NCI-H2081 treated with DMSO at 0.1 percent for 48 hours (cell line): ENCODE measurements at places on chromosomes 5 and 9.

DNA sequence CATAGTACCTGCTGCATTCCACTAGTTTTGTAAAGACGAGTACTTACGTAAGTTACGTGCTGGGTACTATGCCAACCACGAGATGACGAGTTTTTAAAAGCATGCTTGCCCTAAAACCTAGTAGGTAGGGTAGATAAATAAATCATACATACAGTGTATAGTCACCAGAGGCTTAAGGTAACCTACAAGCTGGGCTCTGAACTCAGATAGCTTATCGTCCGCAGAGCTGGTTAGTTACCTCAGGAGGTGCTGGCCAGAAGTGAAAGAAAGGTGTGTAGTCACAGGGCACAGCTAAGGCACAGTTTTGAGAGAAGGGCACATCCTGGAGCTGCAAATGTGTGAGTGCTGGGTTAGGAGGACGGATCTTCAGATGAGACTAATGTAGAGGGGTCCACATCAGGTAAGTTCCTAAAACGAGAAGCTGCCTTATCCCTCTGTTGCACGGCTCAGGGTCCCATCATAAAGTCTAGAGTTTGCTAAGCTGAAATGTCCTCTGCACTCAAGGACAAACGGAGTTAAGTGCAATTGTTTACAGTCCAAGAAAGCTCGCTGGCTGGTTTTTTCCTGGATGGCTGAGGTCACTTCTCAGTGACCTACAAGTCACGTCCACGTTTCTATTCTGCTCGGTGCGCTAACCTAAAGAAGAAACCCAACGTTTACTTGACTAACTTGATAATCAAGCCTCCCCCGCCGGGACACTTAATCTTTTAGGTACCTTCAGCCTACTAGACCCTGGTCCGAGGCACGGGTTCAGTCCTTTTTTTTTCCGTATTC is 1.1 kb upstream of the SNX24 start:
- no peak for DNase-seq

- no peak for DNase-seq
Observed at GRCh38 chr5:151800532-151800931, 28.8 kb downstream of the G3BP1 start.

DNA sequence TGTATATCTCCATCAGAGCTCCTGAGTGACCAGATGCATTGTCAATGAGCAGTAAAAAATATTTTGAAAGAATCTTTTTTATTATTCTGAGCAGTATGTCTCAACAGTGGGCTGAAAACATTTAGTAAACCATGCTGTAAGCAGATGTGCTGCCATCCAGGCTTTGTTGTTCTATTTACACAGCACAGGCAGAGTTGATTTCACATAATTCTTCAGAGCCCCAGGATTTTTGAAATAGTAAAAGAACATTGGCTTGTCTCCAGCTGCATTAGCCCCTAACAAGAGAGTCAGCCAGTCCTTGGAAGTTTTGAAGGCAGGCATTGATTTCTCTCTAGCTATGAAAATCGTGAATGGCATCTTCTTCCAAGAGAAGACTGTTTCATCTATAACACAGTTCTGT is 25.2 kb upstream of the ENTREP1 start:
- no peak for DNase-seq

DNA sequence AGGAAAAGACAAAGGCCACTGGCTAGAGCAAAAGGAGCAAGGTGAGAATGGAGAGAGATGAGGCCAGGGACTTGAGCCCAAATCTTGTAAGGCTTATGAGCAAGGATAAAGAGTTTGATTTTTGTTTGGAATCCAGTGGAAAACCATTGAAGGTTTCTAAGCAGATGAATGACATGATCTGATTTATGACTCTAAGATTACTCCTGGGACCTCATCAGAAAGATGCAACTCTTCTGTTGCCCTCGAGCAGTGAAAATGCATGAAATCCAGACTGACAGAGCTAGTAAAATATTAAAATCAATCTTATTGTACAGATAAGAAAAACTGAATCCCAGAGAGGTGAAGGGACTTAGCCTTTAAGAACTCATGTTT is 677 bp downstream of the MFAP3 start:
- no peak for DNase-seq

DNA sequence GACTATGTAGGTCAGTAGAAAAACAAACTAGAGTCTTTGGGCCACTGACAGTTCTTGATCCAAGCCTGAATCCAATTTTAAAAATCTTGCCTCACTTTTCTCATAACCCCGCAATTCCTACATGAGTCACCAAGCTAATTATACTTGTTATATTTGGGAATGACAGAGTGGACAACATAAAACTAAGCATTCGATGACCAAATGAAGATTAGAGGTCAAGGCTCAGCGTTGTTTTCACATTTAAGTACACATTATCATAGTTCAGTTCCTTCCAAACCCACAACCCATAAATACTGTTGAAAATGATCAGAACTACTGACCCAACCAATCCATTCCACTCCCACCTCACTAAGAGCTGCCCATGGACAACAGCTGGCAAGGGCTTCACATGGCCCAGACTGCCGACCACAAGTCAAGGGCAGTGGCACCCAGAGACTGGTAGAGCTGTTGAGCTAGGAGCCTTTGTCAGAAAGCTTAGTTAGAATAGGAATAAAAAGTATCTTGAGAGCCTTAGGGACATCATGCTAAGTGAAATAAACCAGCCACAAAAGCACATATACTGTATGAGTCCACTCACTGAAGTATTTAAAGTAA is 64.2 kb downstream of the MYO10 start:
- DNase-seq: no peak

GRCh38 chr5:85651731-85652130 is 966.0 kb upstream of the COX7C start:
- DNase-seq: no peak

GRCh38 chr5:38607930-38608564 is 51.6 kb upstream of the LIFR start:
- DNase-seq: no peak

DNA sequence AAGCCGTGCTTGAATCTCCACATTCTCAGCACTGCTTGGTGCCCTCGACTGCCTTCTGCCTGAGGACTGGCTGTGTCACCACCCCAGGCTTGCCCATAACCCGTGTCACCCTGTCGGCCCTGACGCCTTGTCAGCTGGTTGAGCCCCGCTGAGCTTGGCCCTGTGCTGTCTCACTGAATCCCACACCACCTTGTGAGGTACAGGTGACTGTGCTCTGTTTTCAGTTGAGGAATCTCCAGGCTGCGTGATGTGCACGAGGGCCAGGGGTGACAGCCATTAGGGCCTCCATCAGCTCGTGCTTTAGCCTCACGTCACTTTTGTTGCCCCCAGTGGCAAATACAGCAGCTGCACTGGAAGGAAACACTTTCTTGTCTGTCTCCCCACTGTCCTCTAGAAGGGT is 90.7 kb downstream of the CACNA1B start:
- DNase-seq: no peak

- no peak for DNase-seq
Observed at GRCh38 chr5:158953929-158954534, 145.7 kb downstream of the EBF1 start.

- DNase-seq: no peak
Observed at GRCh38 chr5:93635991-93636390, 53.0 kb downstream of the NR2F1 start.

DNA sequence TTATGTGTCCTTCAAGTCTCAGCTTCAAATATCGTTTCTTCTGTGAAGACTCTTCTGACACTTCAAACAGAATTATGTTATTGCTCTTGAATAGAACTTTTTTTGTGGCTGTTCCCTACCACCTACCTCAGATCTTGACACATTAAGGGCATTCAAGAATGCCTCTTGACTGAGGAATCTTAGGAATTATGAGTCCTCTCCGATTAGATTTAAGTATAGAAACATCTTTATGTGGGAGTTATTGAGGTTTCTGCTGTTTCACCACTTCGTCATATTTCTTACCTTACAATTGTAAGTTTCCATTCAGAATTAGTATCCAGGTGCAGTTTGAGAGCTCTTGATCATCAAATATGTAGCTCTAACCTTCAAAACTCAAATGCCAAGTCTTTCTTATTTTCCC is 324.2 kb upstream of the NUDT12 start:
- DNase-seq: no peak

GRCh38 chr5:140023611-140024191 is 19.4 kb downstream of the NRG2 start:
- DNase-seq: no peak

- DNase-seq: no peak
Observed at GRCh38 chr5:74201334-74202081, 439.0 kb downstream of the ENC1 start.

DNA sequence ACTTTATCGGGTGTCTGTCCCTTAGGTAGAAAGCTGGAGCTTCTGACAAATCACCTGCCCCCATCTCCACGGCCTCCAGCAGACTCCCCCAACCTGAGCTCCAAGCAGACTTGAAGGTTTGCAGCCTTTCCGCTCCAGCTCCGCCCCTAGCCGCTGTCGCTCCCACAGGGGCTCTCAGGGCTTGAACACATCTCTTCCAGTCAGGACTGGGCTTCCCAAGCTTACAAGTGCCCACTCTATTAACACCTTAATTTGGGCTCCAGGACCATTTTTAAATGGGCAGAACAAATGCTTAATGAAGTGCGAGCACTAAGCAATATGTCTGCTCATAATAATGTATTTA is 17.2 kb upstream of the SLC25A51 start:
- DNase-seq: no peak

- DNase-seq: no peak
Observed at GRCh38 chr5:135604056-135604455, 25.3 kb upstream of the CXCL14 start.

DNA sequence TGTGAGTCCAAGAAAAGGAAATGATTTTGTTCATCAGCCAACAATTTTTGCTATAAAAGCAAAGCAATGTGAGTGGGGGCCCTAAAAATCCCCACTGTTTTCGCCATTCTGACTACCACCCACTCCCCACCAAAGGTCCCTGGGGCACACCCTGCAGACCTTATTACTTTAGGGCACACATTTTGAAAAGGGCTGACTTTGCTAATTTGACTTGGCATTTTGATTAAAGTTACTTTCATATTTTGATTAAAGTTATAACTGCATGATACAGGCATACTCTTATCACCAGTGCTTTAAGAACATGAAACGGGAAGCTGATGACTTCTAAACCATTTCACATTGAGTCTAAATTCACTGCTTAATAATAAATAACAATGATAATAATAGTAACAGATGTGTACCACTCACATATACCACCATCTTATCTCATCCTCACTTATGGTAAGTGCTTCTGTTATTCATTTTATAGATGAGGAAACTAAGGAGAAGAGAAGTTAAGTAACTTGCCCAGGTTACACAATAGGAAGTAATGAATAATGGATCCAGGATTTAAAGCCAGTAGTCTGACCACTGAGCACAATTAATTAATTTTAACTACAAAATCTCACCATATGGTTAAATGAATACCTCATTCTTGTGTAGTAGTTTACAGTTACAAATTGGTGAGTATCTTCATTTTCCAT is 25.4 kb upstream of the NR3C1 start:
- no peak for DNase-seq

- no peak for DNase-seq
Observed at GRCh38 chr5:147432323-147432722, 77.5 kb downstream of the DPYSL3 start.

DNA sequence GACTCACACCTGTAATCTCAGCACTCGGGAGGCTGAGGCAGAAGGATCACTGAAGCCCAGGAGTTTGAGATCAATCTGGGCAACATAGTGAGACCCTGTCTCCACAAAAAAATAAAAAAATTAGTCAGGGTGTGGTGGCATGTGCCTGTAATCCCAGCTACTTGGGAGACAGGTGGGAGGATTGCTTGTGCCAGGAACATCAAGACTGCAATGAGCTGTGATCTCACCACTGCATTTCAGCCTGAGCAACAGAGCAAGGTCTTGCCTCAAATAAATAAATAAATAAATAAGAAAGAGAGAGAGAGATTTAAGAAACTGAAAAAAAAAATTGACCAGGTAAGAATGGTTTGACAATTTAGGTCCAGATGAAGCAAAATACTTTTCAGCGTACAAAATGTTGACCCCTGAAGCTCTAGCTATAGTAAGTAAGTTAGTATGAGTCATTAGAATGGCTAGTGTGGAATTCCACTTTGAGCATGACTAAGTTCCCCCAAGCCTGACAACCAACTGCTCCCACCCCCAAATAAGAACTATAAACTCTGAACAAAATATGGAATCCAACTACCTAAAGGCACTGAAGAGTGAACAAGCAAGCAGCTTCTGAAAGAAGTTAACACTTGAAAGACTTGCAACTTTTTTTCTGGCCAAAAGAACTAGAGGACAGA is 217.8 kb upstream of the TLE4 start:
- DNase-seq: no peak

- DNase-seq: no peak
Observed at GRCh38 chr9:4214486-4214885, 85.4 kb downstream of the GLIS3 start.

DNA sequence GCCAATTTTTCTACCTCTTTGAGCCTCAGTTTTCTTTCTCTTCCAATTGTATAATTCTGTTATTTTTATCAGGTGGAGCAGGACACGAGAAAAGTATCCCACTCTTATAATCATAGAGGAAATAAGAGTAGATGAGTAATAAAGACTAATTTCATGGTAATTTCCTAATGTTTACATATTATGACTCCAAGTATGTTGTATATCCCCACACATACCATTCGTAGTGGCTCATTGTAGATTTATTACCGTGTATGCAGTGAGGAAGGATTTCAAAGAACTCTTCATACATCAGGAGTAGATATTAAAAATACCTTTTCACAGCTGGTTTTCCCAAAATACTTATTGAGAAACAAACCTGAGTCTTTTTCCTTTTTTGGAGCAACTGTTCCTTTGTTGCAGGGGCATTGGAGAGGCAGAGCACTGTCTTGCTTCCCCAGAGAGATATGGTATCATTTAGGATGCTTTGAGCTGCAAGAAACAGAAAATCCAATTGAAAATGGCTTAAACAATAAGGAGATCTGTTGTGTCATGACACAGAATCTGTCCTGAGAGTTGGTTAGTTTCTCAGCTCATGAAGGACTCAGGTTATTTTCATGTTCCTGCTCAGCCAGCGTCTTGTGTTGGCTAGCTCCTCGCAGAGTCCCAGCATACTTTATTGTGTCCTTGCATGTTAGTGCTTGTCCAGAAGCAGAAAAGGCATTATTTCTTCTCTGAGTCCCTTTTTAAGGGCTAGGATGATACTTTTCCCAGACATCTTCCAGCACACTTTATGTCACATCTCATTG is 291.2 kb downstream of the ARHGAP26 start:
- no peak for DNase-seq

DNA sequence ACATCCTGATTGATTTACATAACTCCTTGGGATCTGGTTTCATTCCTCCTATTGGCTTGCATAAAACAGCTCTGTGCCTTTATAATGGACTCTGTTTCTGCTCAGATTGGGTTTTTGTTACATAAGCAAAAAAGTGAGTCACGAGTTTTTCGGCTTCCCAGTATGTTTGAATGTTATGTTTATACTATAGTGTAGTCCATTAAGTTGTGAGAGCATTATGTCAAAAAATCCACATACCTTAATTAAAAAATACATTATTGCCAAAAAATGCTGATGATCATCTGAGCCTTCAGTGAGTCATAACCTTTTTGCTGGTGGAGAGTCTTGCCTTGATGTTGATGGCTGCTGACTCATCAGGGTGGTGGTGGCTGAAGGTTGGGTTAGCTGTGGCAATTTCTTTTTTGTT is 144.6 kb downstream of the CCDC171 start:
- DNase-seq: no peak

GRCh38 chr9:19934301-19934871 is 145.5 kb upstream of the SLC24A2 start:
- DNase-seq: no peak
